IPS DF 6.9 (cell line): ENCODE measurements at places on chromosomes 5 and 9.

DNA sequence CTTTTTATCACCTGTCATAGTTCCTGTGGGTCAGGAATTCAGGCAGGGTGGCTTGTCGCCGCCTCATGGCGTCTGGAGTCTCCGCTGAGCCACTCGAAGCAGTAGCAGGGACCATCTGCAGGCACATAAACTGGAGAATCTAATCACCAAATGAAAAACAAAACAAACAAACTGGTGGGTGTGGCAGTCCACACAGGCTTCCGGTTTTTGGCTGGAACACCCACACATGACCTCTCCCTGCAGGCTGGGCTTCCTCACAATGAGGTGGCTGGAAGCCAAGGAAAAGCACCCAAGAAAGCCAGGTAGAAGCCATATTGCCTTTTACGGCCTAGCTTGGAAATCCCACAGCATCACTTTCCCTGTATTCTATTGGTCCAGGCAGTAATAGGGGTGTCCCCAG is 197.0 kb downstream of the SYK start:
- H3K4me1 ChIP-seq = 0 out of 2 replicates have a peak, but pooled peaks cover 4% of the 10 kb centered on the region
- no peak overlapping the region for H3K4me3 ChIP-seq
- H3K36me3 ChIP-seq = no peaks in the 10 kb centered on the region

- no peaks in the 10 kb centered on the region for H3K4me1 ChIP-seq
- no peaks in the 10 kb centered on the region for H3K27me3 ChIP-seq
- no peaks in the 10 kb centered on the region for H3K36me3 ChIP-seq
- DNase-seq = no peak
Observed at GRCh38 chr5:158753354-158753753, 346.4 kb downstream of the EBF1 start.

- H3K36me3 ChIP-seq = no peaks in the 10 kb centered on the region; the same call in 1 of the 2 replicates
- no peaks in the 10 kb centered on the region for H3K4me1 ChIP-seq
- no peaks in the 10 kb centered on the region for H3K27me3 ChIP-seq
- DNase-seq = no peak
- no peak overlapping the region for H3K4me3 ChIP-seq
Observed at GRCh38 chr9:23644326-23644725, 181.7 kb downstream of the ELAVL2 start.

DNA sequence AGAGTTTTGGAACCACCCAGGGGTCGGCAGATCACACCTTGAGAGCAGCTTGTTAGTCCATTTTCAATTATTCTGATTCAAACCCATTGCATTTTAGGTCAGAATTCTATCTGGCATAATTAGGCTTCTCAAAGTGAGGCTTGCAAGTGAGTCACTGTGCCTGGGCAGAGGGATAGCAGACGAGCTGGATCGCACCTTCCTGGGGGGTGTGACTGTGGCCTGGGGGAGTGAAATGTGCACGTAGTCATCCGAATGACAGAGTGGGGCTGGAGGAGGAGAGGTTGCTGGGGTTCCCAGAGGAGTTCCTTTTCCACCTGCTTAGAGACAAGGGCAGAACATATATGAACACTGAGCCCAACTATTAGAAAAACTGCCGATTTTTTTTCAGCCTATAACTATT is 31.7 kb downstream of the SPACA9 start:
- H3K4me3 ChIP-seq = no peak overlapping the region
- H3K27ac ChIP-seq = no peak overlapping the region
- DNase-seq = no peak
- peaks cover 8% of the 10 kb centered on the region; the same call in 1 of the 2 replicates for H3K36me3 ChIP-seq

DNA sequence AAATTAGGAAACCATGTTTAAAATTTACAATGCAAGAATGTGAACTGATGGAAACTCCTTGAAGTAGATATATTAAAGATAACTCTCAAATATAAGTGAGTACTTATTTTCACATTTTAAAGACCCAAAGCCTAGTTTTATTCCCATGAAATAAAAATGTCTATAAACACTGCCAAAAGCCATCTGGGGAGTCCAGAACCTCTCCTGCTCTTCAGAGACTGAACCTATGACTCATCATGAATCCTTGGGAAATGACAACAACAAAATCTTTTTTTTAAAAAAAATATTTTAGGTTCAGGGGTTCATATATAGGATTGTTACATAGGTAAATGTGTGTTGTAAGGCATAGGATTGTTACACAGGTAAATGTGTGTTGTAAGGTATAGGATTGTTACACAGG is 33.8 kb upstream of the FYB1 start:
- no peak overlapping the region for H3K4me3 ChIP-seq
- H3K27ac ChIP-seq = no peak overlapping the region
- no peak for DNase-seq
- H3K4me1 ChIP-seq = no peaks in the 10 kb centered on the region
- H3K27me3 ChIP-seq = no peaks in the 10 kb centered on the region

- H3K27me3 ChIP-seq = no peaks in the 10 kb centered on the region
- H3K36me3 ChIP-seq = no peaks in the 10 kb centered on the region
- no peak for DNase-seq
- no peaks in the 10 kb centered on the region for H3K4me1 ChIP-seq
- H3K27ac ChIP-seq = no peak overlapping the region
- no peak overlapping the region for H3K4me3 ChIP-seq
Observed at GRCh38 chr5:108661590-108662219, 86.0 kb upstream of the FER start.

DNA sequence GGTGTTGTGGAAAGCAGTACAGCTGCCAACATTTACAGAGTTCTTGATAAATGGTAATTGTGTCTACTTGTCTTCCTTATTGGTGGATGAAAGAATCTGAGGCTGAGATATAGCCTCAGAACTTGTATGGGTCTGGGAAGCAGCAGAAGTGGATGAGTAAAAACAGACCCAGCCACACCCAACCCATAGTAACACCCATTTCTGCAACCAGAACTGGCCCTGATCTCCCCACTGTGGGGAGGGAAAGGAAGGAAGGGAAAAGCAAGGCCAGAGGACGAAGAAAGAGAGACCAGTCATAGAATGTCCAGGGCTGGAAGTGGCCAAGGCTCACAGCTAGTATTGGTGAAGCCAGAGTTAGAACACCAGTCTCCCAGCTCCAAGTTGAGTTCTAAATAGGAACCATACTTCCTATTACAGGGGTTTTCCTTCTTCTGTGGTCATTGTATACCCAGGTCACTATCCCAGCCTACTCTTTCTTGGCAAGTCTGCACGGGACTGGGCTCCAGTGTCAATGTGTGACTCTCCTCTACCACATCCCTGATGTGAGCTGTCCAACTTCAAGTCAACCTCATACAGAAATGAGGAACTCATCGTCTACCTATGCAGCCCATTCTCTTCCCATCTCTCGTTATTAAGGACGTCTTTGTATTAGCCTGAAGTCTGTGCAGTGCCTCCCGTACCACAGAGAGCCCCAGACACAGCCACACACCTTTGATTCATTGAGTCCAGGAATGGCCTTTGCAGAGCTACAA is 35.9 kb downstream of the ITK start:
- H3K4me3 ChIP-seq = no peak overlapping the region
- H3K36me3 ChIP-seq = no peaks in the 10 kb centered on the region
- no peaks in the 10 kb centered on the region for H3K4me1 ChIP-seq
- DNase-seq = no peak
- H3K27ac ChIP-seq = no peak overlapping the region

GRCh38 chr9:14838701-14839100 is 71.5 kb downstream of the FREM1 start:
- no peak overlapping the region for H3K4me3 ChIP-seq
- no peak overlapping the region for H3K27ac ChIP-seq
- no peaks in the 10 kb centered on the region; the same call in 1 of the 2 replicates for H3K4me1 ChIP-seq
- H3K36me3 ChIP-seq = no peaks in the 10 kb centered on the region

DNA sequence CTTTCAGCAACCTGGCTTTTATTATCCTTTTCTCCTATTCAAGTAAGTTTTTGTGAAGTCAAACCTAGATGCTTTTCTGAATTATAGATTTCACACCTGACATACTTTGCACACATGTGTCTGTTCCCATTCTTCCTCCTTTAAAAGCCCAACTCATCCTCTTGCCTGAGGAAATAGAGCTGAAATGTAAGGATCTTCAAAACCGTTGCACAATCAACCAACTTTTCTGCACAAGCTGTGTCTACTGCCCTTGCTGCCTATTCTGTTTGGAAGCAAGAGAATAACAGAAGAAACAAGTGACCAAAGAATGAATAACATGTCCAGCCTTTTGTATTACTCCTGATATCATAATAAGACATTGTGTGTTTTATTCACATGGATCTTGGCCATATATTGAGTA is 95.1 kb upstream of the ITGA1 start:
- no peak for DNase-seq
- no peak overlapping the region for H3K27ac ChIP-seq
- no peaks in the 10 kb centered on the region for H3K27me3 ChIP-seq
- no peaks in the 10 kb centered on the region for H3K4me1 ChIP-seq
- no peaks in the 10 kb centered on the region for H3K36me3 ChIP-seq

GRCh38 chr5:123928401-123928800 is 416.4 kb downstream of the CSNK1G3 start:
- H3K27me3 ChIP-seq = no peaks in the 10 kb centered on the region
- H3K36me3 ChIP-seq = no peaks in the 10 kb centered on the region
- no peak overlapping the region for H3K4me3 ChIP-seq
- DNase-seq = no peak

DNA sequence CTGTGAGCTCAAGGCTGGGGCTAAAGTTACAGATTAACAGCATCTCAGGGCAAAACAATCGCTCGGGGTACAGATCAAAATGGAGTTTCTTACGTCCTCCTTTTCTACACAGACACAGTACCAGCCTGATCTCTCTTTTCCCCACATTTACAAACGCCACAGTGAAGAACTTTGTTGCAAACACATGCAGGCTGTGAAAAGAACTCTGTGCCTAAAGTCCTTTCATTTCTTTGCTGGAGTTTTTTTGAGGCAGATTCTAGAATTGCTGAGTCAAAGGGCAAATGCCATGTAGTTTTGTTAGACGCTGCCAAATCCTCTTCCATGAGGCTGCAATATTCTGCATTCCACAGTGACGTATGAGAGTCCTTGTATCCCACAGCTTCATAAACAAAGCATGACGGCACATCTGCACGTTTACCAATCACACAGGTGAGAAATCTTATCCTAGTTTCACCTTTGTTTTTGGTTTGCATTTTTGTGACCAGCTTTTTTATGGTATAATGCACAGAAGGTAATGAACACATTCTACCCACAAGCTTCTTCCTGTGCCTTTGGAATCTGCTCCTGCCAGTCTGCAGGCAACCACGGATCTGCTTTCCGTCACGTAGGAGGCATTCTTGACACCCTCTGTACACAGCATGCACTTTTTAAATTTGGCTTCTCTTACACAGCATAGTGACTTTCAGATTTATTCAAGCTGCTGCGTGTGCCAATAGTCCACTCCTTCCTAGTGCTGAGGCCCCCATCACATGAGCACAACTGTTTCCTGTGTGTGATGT is 44.6 kb upstream of the LPCAT1 start:
- H3K36me3 ChIP-seq = peaks cover 5% of the 10 kb centered on the region; the same call in 1 of the 2 replicates
- H3K27me3 ChIP-seq = no peaks in the 10 kb centered on the region
- DNase-seq = no peak

GRCh38 chr5:172078726-172079345 is 72.4 kb upstream of the FBXW11 start:
- DNase-seq = no peak
- no peak overlapping the region for H3K27ac ChIP-seq
- no peaks in the 10 kb centered on the region for H3K27me3 ChIP-seq
- H3K4me1 ChIP-seq = no peaks in the 10 kb centered on the region
- no peaks in the 10 kb centered on the region for H3K36me3 ChIP-seq

- no peaks in the 10 kb centered on the region for H3K4me1 ChIP-seq
- no peak for DNase-seq
- H3K36me3 ChIP-seq = no peaks in the 10 kb centered on the region; the same call in 1 of the 2 replicates
- H3K27ac ChIP-seq = no peak overlapping the region
- no peaks in the 10 kb centered on the region for H3K27me3 ChIP-seq
Observed at GRCh38 chr5:761854-762710, 22.4 kb downstream of the ZDHHC11B start.
